ENCODE measurements at places on chromosomes 12 and 14. TPM values are rescaled to one million over a fixed set of nuclear protein-coding genes. Genes with fewer than 3 reads are reported as not detected.

Gene CATSPERB
- polyA plus RNA-seq: 0.17 TPM

Gene NR1H4
- polyA plus RNA-seq: 0.24 TPM

Gene NRXN3
- 0.22 TPM for polyA plus RNA-seq

Gene FKBP11
- polyA plus RNA-seq: 49.8 TPM

Gene PLXNC1
- 11.7 TPM for polyA plus RNA-seq

Gene KRT73
- polyA plus RNA-seq: 0.16 TPM

Gene CYP46A1
- polyA plus RNA-seq: 0.38 TPM

Gene TMEM132D
- not detected for polyA plus RNA-seq

Gene MYO1H
- not detected for polyA plus RNA-seq

Gene C12orf50
- polyA plus RNA-seq: not detected

Gene RPL10L
- polyA plus RNA-seq: not detected

Gene RNASE1
- 61.9 TPM for polyA plus RNA-seq

Gene KRT2
- polyA plus RNA-seq: 0.45 TPM
